ENCODE measurements at places on chromosomes 11 and 22. TPM values are rescaled to one million over a fixed set of nuclear protein-coding genes. Genes with fewer than 3 reads are reported as not detected.

The OR51B4 gene
- total RNA-seq = not detected

The CYB5R2 gene
- 25.9 TPM for total RNA-seq

DNA sequence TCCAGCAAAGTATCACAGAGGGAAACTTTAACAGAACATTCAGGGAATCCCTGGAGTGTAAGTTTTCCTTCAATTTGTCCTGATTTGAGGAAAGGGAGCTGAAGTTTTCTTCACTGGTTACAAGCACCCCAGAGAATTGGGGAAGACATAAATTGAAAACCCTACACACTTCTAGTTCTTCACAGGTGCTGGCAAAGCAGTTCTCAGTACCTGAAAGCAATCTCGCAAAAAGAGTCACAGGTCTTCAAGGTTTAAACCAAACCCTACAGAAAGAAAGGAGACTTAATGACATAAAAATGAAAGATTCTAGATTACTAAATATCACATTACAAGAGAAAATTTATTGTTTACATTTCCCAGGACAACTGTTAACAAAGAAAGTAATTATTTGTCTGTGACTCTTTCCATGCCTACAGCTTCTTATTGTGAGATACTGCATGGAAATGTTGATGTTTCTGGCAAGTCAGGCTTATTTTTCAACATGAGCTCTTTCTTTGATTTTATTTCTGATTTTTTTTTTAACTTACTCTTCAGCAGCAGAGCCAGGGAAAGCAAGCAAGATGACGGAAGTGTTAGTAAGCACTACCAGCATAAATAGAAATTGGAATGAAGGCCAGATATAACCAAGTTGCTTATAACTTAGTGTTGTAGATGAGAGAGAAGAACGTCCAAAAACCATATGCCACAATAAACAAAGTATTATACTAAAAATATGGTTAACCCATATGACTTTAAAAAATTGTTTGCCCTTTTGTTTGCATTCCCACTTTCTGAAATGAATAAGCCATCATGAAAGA lies 44.1 kb downstream of the FANCF start:
- DNase-seq = no peak

- DNase-seq = no peak
Observed at GRCh38 chr11:124612045-124612444, 817 bp downstream of the PANX3 start.

- DNase-seq = no peak
Observed at GRCh38 chr22:37604875-37605274, 3.8 kb upstream of the GGA1 start.

Data from activated B cell treated with CpG ODN at 0.5 μM for 24 hours (primary cell).